ENCODE measurements at places on chromosomes 1 and 21. TPM values are rescaled to one million over a fixed set of nuclear protein-coding genes. Genes with fewer than 3 reads are reported as not detected.
A peak's percentile ranks its signal among the peaks of the same experiment; 100 is the strongest.

GRCh38 chr21:15406791-15407190 lies 323.0 kb upstream of the USP25 start:
- DNase-seq: no peak

DNA sequence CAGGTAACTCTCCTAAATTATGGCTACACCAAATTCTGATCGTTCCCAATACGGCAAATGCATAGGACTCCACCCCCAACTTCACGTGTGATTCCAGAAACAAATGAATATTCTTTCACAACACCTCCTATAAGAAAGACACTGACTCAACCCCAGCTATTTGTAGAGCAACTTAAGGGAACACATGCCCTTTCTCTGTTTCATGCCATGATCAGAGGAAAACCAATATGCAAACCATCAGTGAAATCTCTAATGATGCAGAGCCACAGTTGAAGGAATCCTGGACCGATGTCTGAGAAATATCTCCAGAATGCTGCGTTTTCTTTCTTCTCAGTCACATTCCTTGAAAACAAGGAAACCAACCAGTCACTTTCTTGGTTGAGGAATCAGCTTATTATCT lies 164.2 kb upstream of the PTBP2 start:
- DNase-seq: no peak

- DNase-seq: no peak
Observed at GRCh38 chr1:113353580-113353979, 36.7 kb upstream of the MAGI3 start.

DNA sequence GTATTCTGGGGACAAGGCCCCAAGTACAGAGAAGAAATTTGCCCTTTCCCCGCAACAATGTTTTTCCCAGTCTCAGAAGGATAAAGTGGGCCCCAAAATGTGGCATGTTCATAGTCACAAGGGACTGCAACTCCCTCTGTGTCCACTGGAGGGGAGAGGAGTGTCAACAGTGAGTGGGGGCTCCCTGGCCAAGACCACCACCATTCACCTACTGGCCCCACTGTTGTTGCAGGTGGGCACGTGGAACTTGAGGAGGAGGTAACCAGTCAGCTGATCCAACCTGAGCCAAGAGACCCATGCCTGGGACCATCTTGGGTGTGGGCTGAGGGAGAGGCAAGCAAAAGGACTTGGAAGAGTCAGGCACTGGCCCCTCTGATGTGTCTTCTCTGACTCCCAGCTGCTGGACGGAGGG lies 777 bp downstream of the NUDT17 start:
- no peak for DNase-seq

DNA sequence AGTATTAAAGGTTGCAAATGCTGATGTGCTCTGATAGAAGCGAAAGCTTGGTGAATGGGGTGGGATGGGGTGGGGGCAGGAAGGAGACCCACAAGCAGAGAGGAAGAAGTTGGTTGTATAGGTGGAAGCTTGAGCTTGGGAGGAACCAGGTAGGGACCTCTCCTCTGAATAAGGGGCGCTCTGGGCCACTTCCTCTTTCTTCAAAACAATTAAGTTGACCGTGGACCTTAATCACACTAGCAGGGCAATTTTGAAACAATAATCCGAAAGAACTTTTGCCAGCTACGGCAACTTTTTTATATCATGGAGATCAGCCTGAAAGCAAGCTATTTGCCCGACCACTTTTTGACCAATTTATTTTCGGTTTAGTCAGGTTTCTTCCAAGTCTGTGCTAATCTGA lies 1.9 kb upstream of the DYRK1A start:
- no peak for DNase-seq

- no peak for DNase-seq
Observed at GRCh38 chr1:22452481-22452957, 868 bp downstream of the ZBTB40 start.

DNA sequence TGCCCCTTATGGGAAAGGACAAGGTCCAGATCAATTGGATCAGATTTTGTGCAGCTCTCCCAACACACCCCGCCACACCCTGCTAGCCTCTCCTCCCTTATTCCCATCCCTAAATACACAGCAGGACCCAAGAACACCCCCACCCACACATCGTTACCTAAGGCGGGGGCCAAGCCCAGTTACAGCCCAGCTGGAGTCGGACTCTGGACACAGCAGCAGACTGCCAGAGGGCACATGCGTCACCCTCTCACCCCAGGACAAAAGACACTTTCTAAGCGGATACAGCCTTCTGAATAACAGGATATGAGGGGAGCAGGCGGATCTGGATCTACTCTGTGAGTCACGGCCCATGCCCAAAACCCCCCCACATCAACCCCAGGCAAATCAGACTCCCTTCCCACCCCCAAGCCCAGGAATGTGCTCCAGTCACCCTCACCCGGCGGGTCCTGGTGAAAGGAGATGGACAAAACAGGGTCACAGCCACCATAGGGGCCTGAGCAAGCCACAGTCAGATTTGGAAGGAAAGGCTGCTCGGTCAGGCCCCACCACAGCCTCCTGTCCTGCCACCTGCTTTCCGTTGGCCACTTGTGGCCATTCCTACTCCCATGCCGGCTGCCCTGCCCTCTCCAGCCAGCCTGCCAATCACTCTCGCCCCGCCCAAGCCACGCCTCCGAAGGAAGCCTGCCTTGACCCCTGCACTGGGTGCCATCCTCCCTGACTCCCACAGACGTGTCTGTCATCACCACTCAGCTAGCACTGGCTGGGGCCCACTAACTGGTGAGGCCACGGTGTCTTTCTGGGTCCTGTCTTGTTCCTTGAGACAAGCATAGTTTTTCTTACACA lies 4.0 kb downstream of the S100A16 start:
- DNase-seq: peak; percentile 91

GRCh38 chr21:16476056-16476825 lies 746.5 kb downstream of the USP25 start:
- no peak for DNase-seq

CHD5 gene
- total RNA-seq: 0.23 TPM

BACE2 gene
- total RNA-seq: 20.9 TPM

MFSD2A gene
- 225 TPM for total RNA-seq
